Amygdala (tissue), 56 donors: ENCODE measurements at places on chromosomes 13 and 19.

DNA sequence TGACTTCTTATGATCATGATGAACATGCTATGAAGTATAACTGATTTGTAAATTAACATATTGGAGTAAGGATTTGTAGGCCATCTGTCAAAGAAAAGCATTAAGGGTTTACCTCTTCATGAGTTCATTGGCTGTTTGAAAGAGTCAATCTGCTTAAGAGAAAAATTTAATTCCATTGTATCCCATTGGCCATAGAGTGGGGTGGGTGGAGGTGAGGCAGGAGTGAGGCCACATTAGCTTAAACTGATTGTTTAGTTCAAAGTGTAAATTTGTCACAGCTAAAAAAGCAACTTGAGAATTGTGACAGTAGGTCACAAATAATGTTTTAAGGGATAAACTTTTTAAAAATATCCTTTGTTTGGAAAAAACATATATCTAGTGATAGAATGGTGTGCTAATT, 11.4 kb downstream of the GPR180 start:
- DNase-seq: no peak

GRCh38 chr19:51784922-51785690, 9.9 kb upstream of the FPR3 start:
- DNase-seq: no peak

- no peak for DNase-seq
These were observed 60.0 kb downstream of the ZNF627 start for GRCh38 chr19:11657307-11657706.

DNA sequence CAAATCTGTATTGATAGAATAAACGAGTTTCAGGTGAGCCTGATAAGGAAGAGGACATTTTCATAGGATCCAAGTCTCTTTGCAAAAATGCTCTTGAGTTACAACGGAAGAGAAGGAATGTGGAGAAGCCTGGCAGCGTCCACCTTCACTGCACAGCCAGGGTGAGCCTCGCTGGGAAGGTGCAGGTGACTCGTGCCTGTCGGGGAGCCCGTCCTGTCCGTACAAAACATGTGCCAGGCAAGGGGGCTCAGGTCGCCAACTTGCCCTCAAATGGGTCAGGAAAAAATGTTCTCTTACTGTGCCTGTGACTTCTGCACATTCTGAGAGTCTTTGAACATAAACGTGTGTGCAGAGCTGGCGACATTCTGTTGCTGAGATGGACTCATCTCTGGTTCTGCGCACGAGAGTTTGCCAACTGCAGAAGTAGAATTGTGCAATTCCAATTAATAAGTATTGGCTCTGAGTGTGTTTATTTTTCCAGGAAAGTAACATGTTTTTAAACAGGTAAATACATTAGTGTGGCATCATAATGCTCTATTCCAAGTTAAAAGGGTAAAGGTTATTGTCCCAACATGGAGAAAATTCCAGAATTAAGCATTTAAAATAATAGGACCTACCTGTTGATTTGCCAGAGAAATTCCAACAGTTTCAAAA, 28.6 kb downstream of the NAXD start:
- DNase-seq: no peak

GRCh38 chr19:46928951-46929350, 68.2 kb downstream of the ARHGAP35 start:
- DNase-seq: no peak

- DNase-seq: no peak
These were observed 141.6 kb downstream of the KDM4B start for GRCh38 chr19:5110546-5110945.

GRCh38 chr19:47377208-47377701, 28.1 kb downstream of the DHX34 start:
- no peak for DNase-seq

- DNase-seq: no peak
These were observed 79.4 kb downstream of the FOXO1 start for GRCh38 chr13:40586886-40587565.

DNA sequence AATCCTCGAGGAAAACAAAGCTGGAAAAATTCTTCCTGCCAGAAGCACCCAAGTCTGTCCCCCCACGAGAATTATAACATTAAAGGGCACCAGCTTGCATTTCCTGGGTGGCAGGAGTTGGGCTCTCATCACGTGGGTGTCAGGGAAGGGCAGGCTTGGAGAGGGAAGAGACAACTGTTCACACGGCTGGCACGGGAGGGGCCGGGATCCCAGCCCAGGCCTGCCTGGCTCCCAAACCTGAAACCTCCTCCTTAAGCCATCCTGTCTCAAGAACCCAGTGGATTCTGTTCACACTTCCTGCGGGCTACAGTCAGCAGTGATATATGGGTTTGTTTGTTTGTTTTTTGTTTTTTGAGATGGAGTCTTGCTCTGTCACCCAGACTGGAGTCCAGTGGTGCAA, 12.2 kb downstream of the GRIK5 start:
- DNase-seq: no peak

DNA sequence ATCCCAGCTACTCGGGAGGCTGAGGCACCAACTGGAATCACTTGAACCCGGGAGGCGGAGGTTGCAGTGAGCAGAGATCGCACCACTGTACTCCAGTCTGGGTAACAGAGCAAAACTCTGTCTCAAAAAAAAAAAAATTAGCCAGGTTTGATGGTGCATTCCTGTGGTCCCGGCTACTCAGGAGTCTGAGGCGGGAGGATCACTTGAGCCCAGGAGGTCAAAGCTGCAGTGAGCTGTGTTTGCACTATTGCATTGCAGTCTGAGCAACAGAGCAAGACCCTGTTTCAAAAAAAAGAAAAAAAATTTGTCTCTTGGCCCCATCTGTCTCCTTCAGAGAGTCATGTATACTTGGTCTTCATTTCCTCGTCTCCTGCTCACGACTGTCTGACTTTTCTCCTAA, 1.6 kb downstream of the CCDC97 start:
- no peak for DNase-seq

GRCh38 chr13:44758630-44759383, 182.7 kb upstream of the TSC22D1 start:
- no peak for DNase-seq

GRCh38 chr19:28633319-28634018, 579.5 kb downstream of the UQCRFS1 start:
- DNase-seq: no peak

GRCh38 chr13:109517517-109517916, 268.9 kb downstream of the IRS2 start:
- DNase-seq: no peak

DNA sequence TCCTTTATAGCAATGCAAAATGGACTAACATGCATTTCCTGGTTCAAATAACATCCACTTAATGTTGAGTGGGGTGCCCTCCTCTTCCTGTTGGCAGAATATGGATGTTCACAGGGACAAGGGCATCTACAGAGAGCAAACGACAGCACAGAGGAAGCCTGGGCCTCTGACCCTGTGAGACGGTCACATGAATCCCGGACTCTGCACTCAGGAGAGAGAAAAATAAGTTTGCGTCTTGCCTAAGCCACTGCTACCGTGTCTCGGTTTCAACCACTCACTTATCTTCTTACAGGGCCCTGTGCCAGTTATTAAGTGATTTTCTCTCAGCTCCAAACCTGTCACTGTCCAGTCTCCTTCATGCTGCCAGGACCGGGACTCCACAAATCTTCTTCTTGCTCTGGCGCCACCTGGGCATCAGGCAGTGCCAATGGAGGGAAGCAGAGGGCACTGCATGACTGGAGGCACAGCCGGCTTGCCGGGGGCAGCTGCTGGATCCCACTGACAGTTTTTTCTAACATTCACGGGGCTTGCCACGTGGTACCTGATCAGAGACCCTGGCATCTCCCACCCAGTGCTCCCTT, 11.8 kb downstream of the LIG1 start:
- DNase-seq: no peak

DNA sequence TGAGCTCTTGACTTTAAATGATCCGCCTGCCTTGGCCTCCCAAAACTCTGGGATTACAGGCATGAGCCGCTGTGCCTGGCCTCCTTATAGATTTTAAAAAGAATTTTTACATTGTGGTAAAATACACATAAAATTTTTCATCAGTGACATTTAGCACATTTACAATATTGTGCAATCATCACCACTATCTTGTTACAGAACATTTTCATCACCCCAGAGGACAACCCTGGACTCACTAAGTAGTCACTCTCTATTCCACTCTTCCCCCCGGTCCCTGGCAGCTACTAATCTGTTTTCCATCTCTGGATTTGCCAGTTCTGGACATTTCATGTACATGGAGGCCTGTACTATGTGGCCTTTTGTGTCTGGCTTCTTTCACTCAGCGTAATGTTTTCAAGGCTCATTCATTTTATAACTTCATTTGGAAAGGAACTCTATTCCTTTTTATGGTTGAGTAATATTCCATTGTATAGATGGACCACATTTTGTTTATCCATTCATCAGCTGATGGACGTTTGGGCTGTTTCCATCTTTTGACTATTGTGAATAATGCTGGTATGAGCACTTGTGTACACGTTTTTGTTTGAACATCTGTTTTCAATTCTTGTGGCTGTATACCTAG, 19.9 kb downstream of the MEGF8 start:
- no peak for DNase-seq

GRCh38 chr19:19475849-19476828, 39.2 kb downstream of the TSSK6 start:
- DNase-seq: no peak

DNA sequence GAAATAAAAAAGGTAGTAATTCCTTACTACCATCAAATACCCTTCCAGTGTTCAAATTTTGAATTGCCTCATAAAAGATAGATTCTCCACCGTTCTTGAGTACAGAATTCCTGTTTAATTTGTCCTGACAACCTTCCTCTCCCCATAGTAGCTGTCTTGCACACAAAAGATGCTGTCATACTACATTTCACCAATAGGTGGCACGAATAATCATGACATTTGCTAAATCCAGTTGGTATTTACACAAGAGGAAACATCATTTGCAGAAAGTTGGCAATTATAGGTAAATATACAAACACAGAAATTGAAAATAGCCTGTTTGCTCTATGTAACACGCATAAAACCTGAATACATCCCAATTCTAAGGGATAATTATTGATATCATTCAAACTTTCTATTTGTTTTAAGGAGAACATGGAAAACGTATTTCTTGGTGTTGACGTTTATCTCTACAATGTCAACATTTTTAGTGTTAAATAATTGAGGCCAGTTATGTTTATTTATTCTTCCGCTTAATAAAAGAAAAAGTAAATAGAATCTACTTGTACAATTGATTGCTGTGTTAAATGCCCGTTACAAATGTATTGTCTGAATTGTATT, 58.3 kb upstream of the CLDN10 start:
- DNase-seq: no peak

GRCh38 chr19:5068233-5069072, 99.5 kb downstream of the KDM4B start:
- DNase-seq: no peak

DNA sequence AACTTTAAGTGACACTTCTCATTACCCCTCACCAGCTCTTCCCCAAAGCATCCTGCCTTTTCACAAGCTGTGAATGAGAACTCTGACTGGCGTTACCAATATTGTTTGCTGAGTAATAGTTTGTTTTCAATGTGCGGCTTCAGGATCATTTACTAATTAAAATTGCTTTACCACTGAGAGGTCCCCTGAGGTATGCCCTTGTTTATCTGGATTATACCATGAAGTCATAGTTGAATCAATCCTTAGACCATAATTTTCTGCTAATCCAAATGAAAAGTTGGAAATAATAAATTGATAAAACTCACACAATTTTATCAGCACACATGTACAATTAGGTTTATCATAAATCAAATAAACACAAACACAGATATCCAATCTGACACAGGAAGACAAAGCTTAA, 568.8 kb downstream of the PCDH9 start:
- no peak for DNase-seq

DNA sequence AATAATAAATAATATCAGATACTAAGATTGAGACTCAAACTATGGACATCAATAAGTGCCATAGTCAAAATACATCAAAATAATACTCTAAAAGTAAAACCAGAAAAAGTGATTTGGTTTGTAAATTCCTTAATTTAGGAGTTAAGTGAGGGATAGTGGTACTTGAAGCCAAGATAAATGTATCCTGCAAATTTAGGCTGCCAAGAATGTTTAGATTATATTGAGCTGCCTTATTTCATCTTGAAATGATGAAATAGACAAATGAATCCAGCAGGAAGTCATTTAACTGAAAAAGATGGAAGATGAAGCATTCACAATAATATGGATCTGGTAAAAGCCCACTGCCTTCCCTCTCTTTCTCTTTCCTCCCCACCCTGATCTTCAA, 112.3 kb downstream of the LRCH1 start:
- no peak for DNase-seq

- no peak for DNase-seq
These were observed 22.5 kb downstream of the C19orf44 start for GRCh38 chr19:16518483-16519229.

DNA sequence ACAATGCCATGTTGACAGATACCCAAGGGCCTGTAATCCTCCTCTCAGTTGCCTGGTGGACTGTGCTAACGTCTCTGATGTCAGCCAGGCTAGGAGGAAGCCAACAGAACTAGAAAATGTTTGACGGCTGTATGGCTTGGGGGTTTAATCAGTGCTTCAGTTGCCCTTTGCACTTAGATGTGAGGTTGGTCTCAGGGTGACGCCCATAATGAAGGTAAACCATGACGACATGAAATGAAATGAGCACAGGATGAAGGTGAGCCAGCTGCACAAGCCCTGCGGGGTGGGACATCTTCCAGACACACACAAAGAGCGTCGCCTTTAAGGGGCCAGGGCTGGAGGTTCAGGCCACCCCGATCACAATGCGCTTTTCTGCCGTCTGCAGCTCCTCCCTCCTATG, 127.2 kb downstream of the CRYL1 start:
- DNase-seq: no peak

DNA sequence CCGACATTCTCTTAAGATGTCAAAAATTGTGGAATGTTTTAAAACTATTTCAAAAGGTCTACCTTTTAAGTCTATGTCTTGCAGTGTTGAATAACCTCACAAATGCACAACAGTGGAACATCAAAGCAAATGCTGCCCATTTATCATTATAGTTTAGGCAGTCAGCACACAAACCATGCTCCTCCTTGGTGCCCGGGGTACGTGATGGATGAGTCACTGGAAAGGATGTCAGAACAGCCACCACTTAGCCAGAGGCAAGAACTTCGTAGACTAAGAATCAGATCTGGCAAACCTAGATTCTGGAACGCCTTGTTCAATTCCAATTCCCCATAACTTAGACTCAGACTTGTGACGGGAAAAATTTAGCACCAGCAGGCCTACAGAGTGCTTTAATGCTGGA, 343.6 kb downstream of the FGF9 start:
- no peak for DNase-seq

DNA sequence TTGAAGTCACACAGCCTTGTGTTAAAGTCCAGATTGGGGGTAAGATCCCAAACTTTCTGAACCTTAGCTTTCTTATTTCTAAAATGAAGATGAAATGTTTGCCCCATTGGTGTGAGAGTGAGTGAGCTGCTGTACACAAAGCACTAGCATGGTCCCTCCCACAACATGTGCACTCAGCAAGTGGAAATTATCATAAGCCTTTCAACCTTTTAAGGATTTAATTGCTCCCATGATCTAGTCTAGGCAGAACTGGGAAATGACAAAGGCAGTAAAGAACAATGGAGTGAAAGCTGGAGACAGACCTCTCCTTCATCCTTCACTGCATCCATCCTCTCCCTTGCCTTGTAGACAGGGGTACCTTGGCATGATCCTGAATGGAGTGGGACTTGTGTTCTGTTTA, 76.0 kb upstream of the GPR12 start:
- DNase-seq: no peak

GRCh38 chr13:88074794-88075510, 403.8 kb downstream of the SLITRK5 start:
- no peak for DNase-seq
